ENCODE measurements at places on chromosomes 12 and 14. TPM values are rescaled to one million over a fixed set of nuclear protein-coding genes. Genes with fewer than 3 reads are reported as not detected.

NTS gene
- total RNA-seq: not detected

- H3K4me3 ChIP-seq: no peak overlapping the region
- no peaks in the 10 kb centered on the region for H3K4me1 ChIP-seq
- H3K27me3 ChIP-seq: no peaks in the 10 kb centered on the region
- no peak for DNase-seq
Measured at GRCh38 chr14:102396521-102396920, 33.8 kb downstream of the TECPR2 start.

GRCh38 chr12:103668520-103668919 lies 81.4 kb downstream of the STAB2 start:
- no peak for DNase-seq
- H3K4me3 ChIP-seq: no peak overlapping the region
- H3K4me1 ChIP-seq: peaks cover 5% of the 10 kb centered on the region
- no peaks in the 10 kb centered on the region for H3K36me3 ChIP-seq
- peaks cover 35% of the 10 kb centered on the region for H3K27me3 ChIP-seq

DNA sequence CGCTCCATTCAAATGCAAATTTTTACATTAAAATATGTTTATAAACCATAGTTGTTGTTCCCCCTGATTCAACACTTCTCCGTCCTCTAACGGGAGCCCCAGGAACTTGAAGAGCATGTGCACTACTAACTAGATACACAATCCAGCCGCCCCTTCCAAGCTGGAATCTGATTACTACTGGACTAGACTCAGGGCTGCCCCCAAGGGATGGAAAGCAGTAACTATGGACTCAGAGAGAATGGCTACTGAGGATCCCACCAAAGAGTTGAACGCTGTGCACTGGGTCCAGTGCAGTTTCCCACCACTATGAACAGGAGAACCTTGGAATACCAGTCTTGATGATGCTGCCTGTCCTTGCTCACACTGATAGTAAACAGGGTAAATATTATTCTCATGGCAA lies 48.6 kb upstream of the PCNX1 start:
- H3K27ac ChIP-seq: no peak overlapping the region

DNA sequence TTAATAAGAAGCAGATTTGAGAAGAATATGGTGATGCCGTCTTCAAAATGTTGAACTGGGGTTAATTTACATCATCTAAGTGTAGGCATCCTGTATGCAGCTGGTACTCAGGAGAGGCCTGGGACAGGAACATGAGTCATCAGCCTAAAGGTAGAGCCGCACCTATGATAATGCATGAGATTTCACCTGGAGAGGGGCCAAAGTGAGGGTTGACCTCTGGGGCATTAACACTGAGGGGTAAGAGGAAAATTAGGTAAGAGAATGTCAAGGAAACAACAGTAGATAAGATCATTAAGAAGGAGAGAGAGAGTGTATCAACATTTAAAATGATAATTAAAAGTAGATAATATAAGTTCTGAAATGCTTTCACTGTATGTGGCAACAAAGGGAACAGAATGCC lies 20.2 kb upstream of the SSTR1 start:
- no peaks in the 10 kb centered on the region for H3K27me3 ChIP-seq
- no peak overlapping the region for H3K4me3 ChIP-seq

DNA sequence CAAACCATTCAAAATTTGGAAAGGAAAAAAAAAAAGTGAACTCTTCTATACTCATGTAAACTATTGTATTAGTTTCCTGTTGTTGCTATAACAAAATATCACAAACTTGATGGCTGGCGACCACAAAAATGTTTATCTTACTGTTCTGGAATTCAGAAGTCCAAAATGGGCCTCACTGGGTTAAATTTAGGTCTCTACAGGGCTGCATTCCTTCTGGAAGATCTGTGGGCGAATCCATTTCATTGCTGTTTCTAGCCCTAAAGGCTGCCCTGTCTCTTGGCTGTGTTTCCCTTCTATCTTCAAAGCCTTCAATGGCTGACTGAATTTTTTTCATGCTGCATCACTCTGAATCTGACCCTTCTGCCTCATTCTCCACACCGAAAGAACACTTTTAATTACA lies 105.1 kb upstream of the NAV3 start:
- no peaks in the 10 kb centered on the region for H3K36me3 ChIP-seq
- H3K4me1 ChIP-seq: no peaks in the 10 kb centered on the region
- H3K4me3 ChIP-seq: no peak overlapping the region

DNA sequence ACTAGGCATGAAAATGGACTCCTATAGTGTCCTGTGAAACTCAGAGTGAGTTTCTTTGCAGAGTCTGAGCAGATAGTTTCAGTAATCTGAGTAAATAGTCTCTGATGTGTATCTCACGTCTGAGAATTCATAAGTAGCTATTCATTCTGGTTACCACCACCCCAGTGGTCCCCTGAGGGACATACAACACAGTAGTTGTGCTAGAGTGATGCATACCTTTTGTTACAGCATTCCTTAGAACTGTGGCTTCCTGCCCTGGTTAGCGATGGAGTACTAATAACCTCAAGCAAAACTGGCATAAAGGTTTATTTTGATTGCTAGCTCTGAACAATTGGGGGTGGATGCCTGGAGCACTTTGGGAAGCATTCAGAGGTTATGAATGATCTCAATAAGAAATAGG lies 114.7 kb downstream of the DAAM1 start:
- no peaks in the 10 kb centered on the region for H3K36me3 ChIP-seq
- H3K27me3 ChIP-seq: no peaks in the 10 kb centered on the region
- peaks cover 44% of the 10 kb centered on the region for H3K4me1 ChIP-seq
- H3K27ac ChIP-seq: peak overlapping the region; percentile 15
- H3K4me3 ChIP-seq: no peak overlapping the region
- DNase-seq: peak; percentile 96

Data from PC-3 (cell line).